Thoracic aorta (tissue), 2 donors: ENCODE measurements at places on chromosomes 16 and 17.
A peak's percentile ranks its signal among the peaks of the same experiment; 100 is the strongest.

GRCh38 chr17:15468126-15468525 lies 705 bp upstream of the CDRT4 start:
- no peak for DNase-seq

DNA sequence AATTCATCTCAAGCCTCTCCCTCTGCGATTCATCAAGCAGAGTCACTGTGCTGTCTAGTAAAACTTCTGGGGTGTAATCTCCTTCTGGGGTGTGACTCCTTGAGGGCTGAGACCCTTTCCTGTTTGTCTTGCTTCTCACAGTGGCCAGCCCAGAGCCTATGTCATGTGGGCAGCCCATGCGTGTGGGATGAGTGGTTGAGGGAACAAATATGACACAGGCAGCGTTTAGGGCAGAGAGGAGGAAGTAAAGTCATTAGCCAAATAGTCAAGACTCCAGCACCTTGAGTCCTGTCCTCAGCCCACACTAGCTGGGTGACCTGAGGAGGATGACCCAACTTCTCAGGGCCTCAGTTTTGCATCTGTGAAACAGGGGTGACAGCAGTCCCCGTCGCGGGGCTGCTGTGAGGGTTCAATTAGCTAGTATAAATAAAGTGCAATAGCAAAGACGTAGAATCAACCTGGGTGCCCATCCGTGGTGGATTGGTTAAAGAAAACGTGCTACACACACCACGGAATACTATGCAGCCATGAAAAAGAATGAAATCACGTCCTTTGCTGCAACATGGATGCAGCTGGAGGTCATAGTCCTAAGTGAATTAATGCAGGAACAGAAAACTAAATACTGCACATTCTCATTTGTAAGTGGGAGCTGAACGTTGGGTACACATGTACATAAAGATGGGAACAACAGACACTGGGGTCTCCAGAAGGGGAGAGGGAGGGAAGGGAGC lies 4.5 kb upstream of the ITGAX start:
- DNase-seq, result no peak

DNA sequence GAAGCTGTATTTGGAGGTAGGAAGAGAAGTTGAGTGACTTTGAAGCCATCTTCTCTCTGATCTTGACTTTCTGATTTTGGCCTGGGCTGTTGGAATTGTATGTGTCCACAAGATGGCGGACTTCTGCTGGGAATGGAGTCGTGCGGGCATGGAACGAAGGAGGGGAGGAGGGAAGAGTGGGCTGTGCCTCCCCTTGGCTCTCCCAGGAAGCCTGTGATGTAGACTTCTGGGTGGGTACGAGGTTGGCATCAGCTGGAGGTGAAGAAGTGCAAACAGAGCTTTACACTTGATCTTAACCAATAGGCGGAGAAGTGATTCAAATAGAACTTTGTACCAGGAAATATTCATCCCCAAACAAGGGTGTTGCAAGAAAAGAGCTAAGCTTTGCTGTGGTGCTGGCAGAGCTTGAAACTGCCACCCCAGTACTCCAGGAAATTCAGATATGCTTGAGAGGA lies 7.4 kb upstream of the TMEM220 start:
- peak; percentile 11 for DNase-seq

DNA sequence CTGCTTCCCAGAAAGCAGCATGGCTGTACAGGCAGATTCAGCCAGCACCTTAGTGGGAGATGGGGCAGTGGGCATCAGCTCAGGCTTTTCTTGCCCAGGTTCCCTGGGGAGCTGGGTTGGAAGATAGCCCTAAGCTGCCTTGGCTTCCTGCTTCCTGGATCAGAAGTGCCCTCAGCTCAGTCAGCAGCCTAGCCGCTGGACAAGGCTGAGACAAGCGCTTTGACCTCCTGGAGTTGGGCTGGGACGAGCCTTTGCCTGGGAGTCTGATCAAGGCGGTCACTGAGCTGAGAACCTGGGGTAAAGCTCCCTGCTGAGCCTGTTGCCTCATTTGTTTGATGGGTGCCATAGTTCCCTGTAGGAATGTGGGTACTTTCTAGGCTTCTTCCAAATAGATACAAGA lies 190.0 kb downstream of the RAB11FIP4 start:
- DNase-seq, result no peak

DNA sequence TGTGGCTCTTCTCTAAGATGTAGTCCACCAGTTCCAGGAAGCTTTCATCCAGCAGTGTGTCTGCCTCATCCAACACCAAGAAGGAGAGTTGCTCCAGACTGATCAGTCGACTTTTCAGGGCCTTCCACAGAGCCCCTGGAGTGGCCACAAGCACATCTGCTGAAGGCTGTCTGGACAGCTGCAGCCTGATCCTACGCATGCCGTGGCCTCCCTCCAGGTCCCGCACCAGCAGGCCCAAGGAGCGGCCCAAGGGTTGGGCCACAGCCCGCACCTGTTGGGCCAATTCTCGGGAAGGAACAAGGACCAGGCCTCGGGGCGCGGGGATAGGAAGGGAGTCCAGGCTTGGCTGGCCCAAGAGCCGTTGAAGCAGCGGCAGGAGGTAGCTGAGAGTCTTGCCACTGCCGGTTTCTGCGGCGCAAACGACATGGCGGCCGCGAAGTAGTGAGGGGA lies 729 bp downstream of the DDX28 start:
- DNase-seq, result no peak

DNA sequence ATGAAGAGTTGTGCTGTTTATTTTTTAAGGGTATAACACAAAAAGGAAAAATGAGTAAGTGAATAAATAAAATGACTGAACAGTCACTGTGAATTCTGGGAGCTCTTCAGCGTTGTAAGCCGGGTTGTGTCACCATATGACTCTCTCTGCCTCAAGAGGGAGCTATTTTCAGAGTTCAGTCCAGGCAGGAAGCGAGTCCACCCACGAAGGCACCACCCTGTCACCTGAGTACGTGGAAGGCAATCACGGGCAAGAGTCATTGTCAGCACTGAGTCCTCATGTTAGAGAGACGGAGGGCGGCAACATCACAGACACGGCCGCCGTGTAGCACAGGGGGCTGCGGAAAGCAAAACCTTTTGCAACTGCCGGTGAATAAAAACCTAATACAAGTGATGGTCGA lies 227.6 kb downstream of the UTP18 start:
- no peak for DNase-seq

DNA sequence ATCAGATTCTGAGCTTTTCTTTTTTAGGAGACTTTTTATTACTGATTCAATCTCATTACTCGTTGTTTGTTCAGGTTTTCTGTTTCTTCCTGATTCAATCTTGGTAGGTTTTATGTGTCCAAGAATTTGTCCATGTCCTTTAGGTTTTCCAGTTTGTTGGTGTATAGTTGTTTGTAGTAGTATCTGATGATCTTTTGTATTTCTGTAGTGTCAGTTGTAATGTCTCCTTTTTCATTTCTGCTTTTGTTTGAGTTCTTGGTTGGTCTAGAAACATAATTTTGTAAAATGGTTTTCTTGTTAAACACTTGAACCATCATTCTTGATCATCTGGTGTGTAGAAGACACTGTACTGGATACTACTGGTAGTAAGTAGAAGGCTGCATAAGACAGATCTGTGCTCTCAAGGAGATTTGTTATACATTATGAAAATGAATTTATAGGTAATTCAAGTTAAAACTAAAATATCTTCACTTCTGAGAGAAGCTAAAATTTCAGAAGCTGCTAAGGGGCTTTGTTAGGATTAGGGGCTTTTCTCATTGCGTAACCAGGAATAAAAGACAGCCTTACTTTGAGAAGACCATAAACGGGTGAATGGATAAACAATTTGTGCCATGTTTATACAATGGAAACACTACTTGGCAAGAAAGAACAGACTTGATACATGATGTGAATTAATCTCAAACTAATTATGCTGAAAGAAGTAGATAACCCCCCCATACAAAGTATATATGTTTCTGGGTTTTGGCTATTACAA lies 44.0 kb downstream of the NSRP1 start:
- no peak for DNase-seq

DNA sequence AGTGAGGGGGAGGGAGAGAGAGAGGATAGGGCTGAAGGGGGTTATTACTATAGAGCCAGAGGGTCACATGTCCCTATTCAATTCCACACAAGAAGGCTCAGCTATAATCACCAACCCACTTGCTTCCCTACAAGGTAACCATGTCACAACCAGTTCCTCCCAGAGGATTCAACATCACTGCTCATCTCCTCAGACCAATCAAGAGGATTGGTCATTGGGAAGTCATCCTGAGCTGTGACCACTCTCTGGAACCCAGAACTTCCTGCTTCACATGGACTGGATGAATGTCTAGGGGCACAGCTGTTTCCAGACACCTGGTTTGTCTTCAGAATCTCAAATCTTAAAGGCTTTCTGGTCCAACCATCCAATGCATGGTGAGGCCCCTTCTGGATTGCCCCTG lies 154.9 kb upstream of the SDK2 start:
- DNase-seq, result no peak

GRCh38 chr16:87881324-87882200 lies 12.3 kb upstream of the SLC7A5 start:
- no peak for DNase-seq

- no peak for DNase-seq
Observed at GRCh38 chr16:125011-125410, 13.5 kb downstream of the NPRL3 start.

DNA sequence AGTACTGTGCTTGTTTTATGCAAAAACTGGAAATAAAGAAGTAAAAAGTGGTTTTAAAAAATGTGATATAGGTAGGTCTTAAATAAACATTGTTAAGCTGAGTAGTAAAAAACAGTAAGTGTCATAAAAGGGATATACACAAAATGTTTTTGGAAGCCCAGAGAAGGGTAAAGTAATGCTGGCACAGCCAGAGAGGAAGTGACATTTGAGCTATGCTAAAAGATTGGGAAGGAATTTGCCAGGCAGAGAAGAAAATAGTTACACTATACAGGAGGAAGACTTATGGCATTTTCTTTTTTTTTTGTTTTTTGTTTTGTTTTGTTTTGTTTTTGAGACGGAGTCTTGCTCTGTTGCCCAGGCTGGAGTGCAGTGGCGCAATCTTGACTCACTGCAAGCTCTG lies 40.8 kb upstream of the TAOK1 start:
- DNase-seq, result no peak

GRCh38 chr16:79542237-79542774 lies 58.2 kb downstream of the MAF start:
- DNase-seq, result no peak

- DNase-seq, result no peak
Observed at GRCh38 chr17:68298601-68299000, 7.3 kb downstream of the ARSG start.

GRCh38 chr17:49480836-49481615 lies 14.1 kb upstream of the NGFR start:
- DNase-seq, result no peak

DNA sequence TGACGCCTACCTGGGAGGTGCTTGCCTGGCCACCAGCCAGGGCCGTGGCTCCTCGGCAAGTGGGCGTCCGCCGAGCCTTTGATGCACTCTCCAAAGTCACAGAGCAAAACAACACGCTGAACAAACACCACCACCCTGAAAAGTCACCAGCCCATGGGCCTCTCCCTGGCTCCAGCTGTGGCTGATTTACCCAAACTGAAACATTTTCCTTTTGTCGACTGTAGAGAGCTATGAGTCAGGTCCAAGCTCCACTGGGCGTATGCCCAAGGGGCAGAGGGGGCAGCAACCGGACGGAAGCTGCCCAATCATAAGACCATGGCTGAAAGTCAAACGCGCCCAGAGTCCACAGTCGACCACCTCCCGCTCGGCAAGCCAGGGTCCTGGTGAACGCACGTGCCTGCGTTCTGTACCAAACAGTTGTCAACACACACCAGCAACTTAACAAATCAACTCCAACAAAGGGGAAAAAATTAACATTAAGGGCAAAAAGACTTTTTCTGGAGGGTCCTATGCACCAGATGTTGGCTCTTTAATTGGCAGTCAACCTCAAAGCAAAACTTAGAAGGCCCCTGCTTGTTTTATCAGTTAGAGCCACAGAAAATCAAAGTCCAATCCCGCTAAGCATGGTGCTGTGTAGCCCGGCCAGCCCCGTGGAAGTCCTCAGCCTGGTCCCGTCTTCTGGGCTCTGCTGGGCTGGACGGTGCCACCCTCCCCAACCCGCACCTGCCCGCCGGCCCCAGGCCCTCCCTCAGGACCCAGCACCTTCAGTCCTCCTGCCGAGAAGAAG lies 47.3 kb downstream of the TBC1D16 start:
- DNase-seq, result no peak

DNA sequence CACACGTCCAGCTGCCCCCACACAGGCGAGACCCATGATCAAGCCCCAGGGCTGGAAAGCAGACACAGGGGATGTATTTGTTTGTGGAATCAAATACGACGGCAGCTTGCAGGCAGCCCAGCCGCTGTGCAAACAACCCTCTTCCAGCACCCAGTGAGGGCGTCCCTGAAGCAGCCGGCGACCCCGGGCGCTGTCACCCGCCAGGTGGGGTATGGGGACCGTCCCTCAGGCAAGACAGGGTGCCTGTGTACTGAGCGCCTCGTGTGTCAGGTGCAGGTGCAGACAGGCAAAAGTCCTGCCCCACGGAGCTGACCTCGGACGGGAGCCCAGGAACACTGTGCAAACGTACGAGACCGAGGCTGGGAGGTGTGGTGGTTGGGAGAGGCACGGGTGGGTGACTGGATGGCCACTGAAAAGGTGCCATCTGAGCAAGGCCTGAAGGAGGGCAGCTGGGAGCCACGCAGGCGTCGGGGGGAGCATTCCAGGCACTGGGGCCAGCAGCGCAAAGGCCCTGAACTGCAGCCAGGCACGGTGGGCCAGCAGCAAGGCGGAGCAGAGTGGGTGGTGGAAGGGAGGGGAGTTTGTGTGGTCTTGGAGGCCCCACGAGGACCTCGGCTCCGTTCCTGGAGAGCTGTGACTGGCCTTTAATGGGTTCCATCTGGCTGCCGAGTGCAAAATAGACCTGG lies 48.5 kb downstream of the CBFA2T3 start:
- DNase-seq, result no peak

GRCh38 chr17:7523033-7523432 lies 25.8 kb upstream of the TNFSF12 start:
- no peak for DNase-seq

GRCh38 chr16:68062910-68063393 lies 22.2 kb upstream of the NFATC3 start:
- DNase-seq, result no peak

GRCh38 chr17:9484789-9485188 lies 90.8 kb downstream of the STX8 start:
- DNase-seq, result no peak

DNA sequence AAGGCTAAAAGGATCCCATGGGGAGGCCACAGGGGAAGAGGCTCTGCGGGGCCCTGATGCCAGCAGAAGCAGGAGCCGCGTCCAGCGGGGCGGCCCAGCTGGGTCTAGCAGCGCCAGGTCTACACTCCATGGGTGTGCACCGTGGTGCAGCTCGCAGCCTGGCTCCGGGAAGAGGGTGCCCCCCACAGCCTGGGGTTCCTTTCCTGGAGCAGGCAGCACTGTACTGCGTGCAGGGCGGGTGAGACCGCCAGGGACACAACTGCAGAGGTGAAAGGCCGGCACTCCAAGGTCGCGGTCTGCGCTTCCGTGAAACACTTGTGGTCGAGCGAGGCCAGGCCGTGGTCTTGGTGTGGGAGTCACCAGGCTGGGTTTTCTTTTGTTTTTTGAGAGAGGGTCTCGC lies 6.5 kb upstream of the CCDC154 start:
- DNase-seq, result no peak
